Activated CD4-positive, alpha-beta memory T cell treated with anti-CD3 and anti-CD28 coated beads for 36 hours (primary cell): ENCODE measurements at places on chromosomes 12 and 14. TPM values are rescaled to one million over a fixed set of nuclear protein-coding genes. Genes with fewer than 3 reads are reported as not detected.
A peak's percentile ranks its signal among the peaks of the same experiment; 100 is the strongest.

GRCh38 chr14:103739793-103740501 lies 24.3 kb downstream of the ZFYVE21 start:
- no peak overlapping the region for H3K4me3 ChIP-seq
- DNase-seq, result no peak
- H3K27ac ChIP-seq, result no peak overlapping the region
- H3K36me3 ChIP-seq, result peaks cover 6% of the 10 kb centered on the region
- H3K27me3 ChIP-seq, result no peaks in the 10 kb centered on the region
- H3K4me1 ChIP-seq, result no peaks in the 10 kb centered on the region

GRCh38 chr12:47686645-47687240 lies 19.1 kb downstream of the RPAP3 start:
- DNase-seq, result no peak
- H3K4me3 ChIP-seq, result no peak overlapping the region
- no peak overlapping the region for H3K27ac ChIP-seq
- peaks cover 17% of the 10 kb centered on the region for H3K36me3 ChIP-seq
- H3K27me3 ChIP-seq, result no peaks in the 10 kb centered on the region

GRCh38 chr12:64780132-64780530 lies 20.9 kb upstream of the GNS start:
- DNase-seq, result no peak
- peak overlapping the region; percentile 36 for H3K4me3 ChIP-seq

GRCh38 chr12:57579011-57579410 lies 12.0 kb upstream of the PIP4K2C start:
- peaks cover 2% of the 10 kb centered on the region for H3K27me3 ChIP-seq
- no peaks in the 10 kb centered on the region for H3K4me1 ChIP-seq
- H3K27ac ChIP-seq, result no peak overlapping the region

DNA sequence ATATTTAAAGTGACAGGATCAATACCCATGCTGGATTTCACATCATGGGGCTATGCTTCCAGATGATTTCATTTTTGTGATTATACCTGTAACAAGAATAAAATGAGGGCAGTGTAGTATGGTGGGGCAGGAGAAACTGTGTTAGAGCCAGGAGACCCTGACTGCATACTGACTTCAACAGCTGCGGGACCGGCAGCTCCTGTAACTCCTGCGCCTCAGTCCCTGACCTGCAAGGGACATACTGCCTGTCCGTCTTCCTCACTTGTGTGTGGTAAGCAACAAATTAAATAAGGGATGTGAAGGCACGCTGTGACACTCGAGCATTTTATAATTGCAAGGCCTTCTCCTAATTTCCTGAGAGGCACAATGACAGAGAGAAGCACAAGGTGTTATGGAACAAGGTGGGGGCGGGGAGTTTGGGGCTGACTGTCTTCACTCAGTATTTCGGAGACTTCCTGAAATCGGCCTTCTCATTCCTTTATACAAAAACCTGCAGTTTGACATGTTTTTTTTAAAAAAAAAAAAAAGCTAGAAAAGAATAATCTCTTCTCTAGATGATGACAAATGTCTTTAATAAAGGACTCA lies 164.2 kb downstream of the TTC7B start:
- H3K4me1 ChIP-seq, result no peaks in the 10 kb centered on the region
- no peak overlapping the region for H3K27ac ChIP-seq
- no peaks in the 10 kb centered on the region for H3K36me3 ChIP-seq
- no peak for DNase-seq

DNA sequence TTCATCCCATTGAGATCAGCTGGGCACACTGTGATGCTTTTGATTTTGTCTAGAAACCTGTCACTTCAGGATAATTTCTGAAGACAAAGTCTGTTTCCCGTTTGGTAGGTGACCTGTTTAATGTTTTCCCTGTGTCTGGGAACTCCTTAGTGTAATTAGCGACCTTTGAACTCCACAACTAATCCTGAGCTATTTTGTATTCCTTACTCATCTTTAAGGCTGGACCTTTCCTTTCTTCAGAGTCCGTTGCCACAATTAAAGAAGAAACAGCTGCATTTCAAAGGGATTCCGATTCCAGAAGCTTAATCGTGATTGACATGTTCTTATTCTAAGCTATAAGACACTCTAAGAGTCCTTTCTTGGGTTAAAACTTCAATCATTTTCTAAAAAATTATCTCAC lies 22.0 kb downstream of the AP5M1 start:
- H3K36me3 ChIP-seq, result peaks cover 5% of the 10 kb centered on the region
- H3K27ac ChIP-seq, result no peak overlapping the region
- H3K4me3 ChIP-seq, result no peak overlapping the region
- H3K27me3 ChIP-seq, result no peaks in the 10 kb centered on the region
- no peak for DNase-seq
- H3K4me1 ChIP-seq, result no peaks in the 10 kb centered on the region

DNA sequence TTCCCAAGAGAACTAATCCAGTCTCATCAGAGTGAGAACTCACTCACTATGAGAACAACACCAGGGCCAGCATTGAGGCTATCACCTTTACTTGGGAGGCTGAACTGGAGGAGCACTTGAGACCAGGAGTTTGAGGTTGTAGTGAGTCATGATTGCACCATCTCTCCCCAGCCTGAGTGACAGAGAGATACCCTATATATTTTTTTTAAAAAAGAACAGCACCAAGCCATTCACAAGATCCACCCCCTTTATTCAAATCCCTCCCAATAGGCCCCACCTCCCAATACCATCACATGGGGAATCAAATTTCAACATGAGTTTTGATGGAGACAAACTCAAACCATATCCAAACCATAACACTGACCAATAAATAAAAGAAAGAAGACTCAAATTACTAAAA lies 3.7 kb upstream of the TMX1 start:
- H3K4me1 ChIP-seq, result peaks cover 8% of the 10 kb centered on the region
- peak; percentile 27 for DNase-seq
- H3K36me3 ChIP-seq, result no peaks in the 10 kb centered on the region
- no peaks in the 10 kb centered on the region for H3K27me3 ChIP-seq
- H3K4me3 ChIP-seq, result no peak overlapping the region
- no peak overlapping the region for H3K27ac ChIP-seq

GRCh38 chr14:29755311-29756018 lies 172.2 kb downstream of the PRKD1 start:
- H3K27ac ChIP-seq, result no peak overlapping the region
- H3K4me1 ChIP-seq, result no peaks in the 10 kb centered on the region
- DNase-seq, result no peak
- H3K4me3 ChIP-seq, result no peak overlapping the region

GRCh38 chr14:93725002-93725582 lies 63.2 kb downstream of the PRIMA1 start:
- H3K27ac ChIP-seq, result no peak overlapping the region
- no peaks in the 10 kb centered on the region for H3K36me3 ChIP-seq
- H3K4me1 ChIP-seq, result no peaks in the 10 kb centered on the region
- no peak overlapping the region for H3K4me3 ChIP-seq
- H3K27me3 ChIP-seq, result peaks cover 2% of the 10 kb centered on the region

- no peaks in the 10 kb centered on the region for H3K4me1 ChIP-seq
- no peak for DNase-seq
- no peaks in the 10 kb centered on the region for H3K36me3 ChIP-seq
These were observed 40.8 kb upstream of the EPS8 start for GRCh38 chr12:15829949-15830348.

DNA sequence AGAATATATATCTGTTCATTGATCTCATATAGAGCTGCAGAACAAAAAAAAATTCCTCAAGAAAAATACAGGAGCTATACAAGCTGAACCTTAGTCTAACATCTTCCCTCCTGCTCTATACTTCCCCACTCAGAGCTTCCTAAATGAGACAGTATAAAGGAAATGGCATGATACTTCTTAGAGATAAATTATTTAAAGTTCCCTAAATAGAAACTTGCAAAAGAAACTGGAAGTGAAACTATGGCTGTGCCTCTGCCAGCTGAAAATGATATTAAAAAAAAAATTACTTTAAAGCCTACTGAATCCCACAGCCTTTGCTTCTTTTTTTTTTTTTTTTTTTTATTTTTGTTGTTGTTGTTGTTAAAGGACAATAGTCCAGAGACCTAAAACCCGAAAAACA lies 11.6 kb upstream of the NEK9 start:
- H3K27me3 ChIP-seq, result no peaks in the 10 kb centered on the region
- H3K36me3 ChIP-seq, result peaks cover 15% of the 10 kb centered on the region
- DNase-seq, result no peak
- H3K4me3 ChIP-seq, result no peak overlapping the region
- peak overlapping the region; percentile 63 for H3K27ac ChIP-seq

DNA sequence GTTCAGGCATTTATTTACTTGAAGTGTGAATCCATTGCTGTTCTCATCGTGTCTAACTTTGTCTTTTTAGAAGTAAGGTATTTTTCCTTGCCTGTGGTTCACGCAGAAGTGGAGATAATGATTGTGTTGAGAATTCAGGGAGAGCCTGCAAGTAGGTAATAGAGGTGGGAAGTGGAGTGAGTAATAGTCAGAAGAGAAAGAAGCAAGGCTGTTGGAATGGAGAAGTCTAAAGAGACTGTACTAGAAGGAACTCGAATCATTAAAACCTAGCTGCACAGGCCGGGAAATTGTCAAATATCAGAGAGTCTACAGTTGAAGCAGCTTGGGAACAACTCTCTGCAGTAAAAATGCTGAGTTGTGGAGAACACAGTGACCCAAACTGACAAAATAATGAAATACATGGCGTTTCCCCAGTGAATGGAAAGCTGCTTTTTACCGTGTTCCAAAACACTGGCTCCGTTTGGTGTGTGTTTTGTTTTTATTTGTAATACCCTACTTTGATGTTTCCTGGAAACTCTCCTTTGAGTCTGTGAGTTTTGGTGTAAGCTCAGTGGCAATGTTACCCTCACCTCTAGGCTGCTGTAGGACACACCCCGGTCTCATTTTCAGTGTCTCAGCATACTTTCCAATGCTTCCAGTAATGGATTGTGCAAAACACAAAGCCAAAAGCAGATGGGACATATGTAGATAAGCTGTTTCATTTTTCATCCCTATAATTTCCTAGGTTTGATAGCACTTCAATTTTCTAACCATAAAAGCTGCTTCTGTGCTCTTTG lies 146.6 kb downstream of the CRADD start:
- H3K27ac ChIP-seq, result no peak overlapping the region
- no peaks in the 10 kb centered on the region for H3K27me3 ChIP-seq
- no peaks in the 10 kb centered on the region for H3K36me3 ChIP-seq
- peaks cover 4% of the 10 kb centered on the region for H3K4me1 ChIP-seq
- no peak overlapping the region for H3K4me3 ChIP-seq
- no peak for DNase-seq

GRCh38 chr14:89571491-89571890 lies 154.5 kb upstream of the FOXN3 start:
- no peak for DNase-seq
- H3K36me3 ChIP-seq, result no peaks in the 10 kb centered on the region
- no peak overlapping the region for H3K27ac ChIP-seq

- DNase-seq, result no peak
- peaks cover 27% of the 10 kb centered on the region for H3K27me3 ChIP-seq
These were observed at the start of gene SYT10 for GRCh38 chr12:33439587-33440011. Gene SYT10, minus strand, starts transcription at chr12:33439819. Its CDS starts 297 bp downstream, at chr12:33439522.

DNA sequence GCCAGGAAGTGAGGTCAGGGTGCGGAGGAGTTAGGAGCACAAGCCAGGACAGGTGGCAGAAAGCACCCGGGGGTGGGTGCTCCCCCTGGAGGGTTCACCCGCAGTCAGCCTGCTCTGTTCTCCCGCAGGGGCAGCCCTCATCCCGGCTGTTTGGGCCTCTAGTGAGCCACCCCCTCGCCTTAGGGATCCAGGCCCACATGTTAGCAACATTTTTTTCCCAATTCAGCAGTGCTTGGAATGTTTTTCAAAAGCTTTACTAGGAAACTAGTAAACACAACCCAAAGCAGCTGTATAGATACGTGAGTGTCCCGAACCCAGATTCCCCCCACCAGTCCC lies 28.5 kb upstream of the NXPH4 start:
- H3K27me3 ChIP-seq, result no peaks in the 10 kb centered on the region
- H3K4me3 ChIP-seq, result no peak overlapping the region
- H3K27ac ChIP-seq, result no peak overlapping the region
- no peaks in the 10 kb centered on the region for H3K4me1 ChIP-seq

DNA sequence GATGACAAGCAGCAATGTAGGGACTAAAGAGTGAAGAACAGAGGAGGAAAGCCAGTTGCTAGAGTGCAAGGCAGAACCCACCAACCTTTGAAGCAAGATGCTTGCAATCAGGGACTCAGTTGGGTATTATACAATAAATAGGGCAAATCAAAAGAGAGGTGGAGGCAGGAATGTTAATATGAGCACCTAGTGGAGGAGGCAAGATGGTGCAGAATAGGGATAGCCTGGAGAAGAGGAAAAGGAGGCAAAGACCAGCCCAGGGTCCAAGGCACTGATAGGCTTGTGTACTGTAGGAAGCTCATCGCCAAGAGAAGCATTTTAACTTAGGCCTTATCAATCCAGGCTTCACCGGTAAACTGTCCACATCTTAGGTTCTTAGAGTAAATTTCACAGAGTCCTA lies 137.2 kb downstream of the ARMH4 start:
- H3K27ac ChIP-seq, result no peak overlapping the region
- H3K36me3 ChIP-seq, result no peaks in the 10 kb centered on the region
- no peaks in the 10 kb centered on the region for H3K27me3 ChIP-seq
- no peak for DNase-seq
- H3K4me1 ChIP-seq, result no peaks in the 10 kb centered on the region
- H3K4me3 ChIP-seq, result no peak overlapping the region

DNA sequence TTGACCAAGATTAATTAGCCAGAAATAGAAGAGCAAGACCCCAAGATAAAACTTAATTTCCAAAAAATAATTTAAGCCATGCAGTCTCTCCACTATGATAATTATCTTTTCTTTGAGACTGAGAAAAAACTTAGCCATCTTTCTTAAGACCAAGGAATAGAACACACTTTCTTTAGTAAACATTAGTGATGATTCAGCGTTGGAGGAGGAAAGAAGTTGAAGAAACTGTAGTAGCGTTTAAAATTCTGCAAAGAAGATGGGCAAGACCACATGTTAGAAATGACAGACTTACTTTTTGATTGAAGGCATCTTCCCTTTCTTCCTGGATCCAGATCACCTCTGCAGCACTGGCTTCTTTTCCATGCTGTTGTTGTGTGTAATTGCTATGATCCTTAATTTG lies 124.8 kb upstream of the RASSF8 start:
- H3K4me1 ChIP-seq, result no peaks in the 10 kb centered on the region
- H3K27me3 ChIP-seq, result no peaks in the 10 kb centered on the region
- H3K4me3 ChIP-seq, result no peak overlapping the region
- H3K36me3 ChIP-seq, result no peaks in the 10 kb centered on the region
- H3K27ac ChIP-seq, result no peak overlapping the region

DNA sequence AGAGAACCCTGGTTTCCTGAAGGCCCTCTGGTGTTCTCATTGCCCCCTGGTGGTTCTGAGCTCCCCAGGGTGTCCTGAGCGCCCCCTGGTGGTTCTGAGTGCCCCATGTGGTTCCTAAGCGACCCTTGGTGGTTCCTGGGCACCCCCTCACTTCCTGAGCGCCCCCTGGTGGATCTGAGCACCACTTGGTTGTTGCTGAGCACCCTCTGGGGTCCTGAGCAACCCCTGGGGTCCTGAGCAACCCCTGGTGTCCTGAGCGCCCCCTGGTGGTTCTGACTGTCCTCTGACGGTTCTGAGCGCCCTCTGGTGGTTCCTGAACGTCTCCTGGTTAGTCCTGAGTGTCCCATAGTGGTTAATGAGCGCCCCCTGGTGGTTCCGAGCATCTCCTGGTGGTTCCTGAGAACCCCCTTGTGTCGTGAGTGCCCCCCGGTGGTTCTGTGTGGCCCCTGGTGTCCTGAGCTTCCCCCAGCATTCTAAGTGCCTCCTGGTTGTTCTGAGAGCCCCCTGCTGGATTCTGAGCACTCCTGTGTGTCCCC lies 568.3 kb downstream of the TMEM121 start:
- no peak overlapping the region for H3K4me3 ChIP-seq
- H3K27ac ChIP-seq, result no peak overlapping the region
- DNase-seq, result peak; percentile 89
- H3K27me3 ChIP-seq, result peaks cover 5% of the 10 kb centered on the region
- H3K4me1 ChIP-seq, result no peaks in the 10 kb centered on the region
- H3K36me3 ChIP-seq, result no peaks in the 10 kb centered on the region

The PLEKHH1 gene
- 1.9 TPM for total RNA-seq

The TAS2R8 gene
- total RNA-seq, result not detected

The STRN3 gene
- total RNA-seq, result 19.4 TPM

The AMN gene
- total RNA-seq, result not detected

The NOP9 gene
- total RNA-seq, result 30.9 TPM

The RFX4 gene
- total RNA-seq, result not detected

The RNU4-1 gene
- total RNA-seq, result 1,201 TPM
